Cortex of kidney (tissue), 1 donor: ENCODE measurements at places on chromosomes 6 and 20.

GRCh38 chr20:1808101-1808500 lies 87.1 kb upstream of the SIRPA start:
- no peak for DNase-seq

- no peak for DNase-seq
These were observed 37.5 kb upstream of the IER3 start for GRCh38 chr6:30781743-30782424.

DNA sequence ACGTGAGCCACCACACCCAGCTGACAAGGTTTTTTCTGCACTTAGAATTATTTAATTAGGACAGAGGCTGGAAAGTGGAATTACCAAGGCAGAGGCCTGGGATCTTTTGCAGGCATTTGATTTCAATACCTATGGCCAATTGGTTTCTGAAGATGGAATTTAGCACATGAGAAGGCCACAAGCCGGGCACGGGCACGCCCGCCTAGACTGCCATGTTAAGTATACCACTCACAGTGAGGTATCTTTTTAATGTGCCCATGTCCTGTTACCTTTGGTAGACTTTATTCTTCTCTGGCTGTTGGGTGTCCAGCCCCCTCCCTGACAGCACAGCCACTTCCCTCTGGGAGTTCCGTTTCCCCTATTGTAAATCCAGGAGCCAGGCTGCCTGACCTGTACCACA lies 18.0 kb upstream of the TAF8 start:
- DNase-seq = no peak

DNA sequence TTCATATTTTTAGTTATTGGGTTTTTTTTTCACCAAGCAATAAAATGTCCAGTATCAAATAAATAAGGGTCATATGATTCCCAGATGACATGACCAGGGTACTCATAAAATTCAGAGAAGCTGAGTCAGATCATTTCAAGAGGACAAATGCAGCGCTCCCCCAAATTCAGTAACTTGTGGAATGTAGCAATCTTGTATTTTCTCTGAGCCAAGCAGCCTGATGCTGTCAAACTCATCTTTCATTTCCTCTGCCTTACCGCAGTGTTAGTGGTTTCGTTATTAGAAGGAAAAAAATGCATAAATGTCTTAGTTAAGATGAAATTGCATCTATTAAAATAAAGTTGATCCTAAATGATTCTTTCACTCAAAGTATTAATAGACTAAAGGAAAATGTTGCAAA lies 57.8 kb upstream of the EDN1 start:
- no peak for DNase-seq

- DNase-seq = no peak
These were observed at the start of gene TAB2 for GRCh38 chr6:149317644-149318571. Gene TAB2, plus strand, starts transcription at chr6:149317712. Its CDS starts 52,286 bp downstream, at chr6:149369998.

- DNase-seq = no peak
These were observed 58.6 kb downstream of the PPP1R3G start for GRCh38 chr6:5143634-5144311.

GRCh38 chr6:30955367-30956042 lies 14.7 kb downstream of the MUCL3 start:
- no peak for DNase-seq

DNA sequence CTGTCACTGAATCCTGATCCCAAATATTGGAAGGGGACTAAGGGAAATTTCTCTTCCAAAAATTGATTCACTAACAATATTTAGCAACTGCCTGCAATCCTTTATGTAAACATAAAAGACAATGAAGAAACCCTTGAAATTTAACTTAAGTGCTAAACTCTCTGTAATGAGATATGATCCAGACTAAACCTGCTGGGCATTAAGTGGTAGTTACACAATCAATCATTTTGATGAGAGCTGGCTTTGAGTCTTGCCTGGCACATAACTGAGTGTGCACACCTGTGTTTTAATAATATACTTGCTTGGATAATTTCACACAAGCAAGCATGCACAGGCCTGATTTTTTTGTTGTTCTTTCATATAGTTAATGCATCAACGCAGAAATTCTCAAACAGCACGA lies 9.8 kb upstream of the ZFP64 start:
- no peak for DNase-seq

DNA sequence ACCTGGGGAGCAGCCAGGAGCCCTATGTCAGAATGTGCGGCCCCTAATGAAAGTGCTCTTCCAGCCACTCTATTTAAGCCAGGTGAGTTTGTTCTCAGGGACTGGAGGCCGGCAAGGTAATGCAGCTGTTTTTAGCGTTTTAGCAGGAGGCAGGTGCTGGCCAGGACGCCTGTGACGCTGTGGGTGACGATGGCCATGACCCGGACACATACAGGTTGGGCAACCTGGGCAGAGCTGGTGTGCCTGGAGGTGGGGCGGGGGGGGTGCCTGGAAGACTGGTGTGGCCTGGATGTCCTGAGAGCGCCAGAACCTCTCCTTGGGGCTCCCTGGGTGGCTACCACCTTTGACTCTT lies 51.7 kb downstream of the RBM38 start:
- DNase-seq = no peak

- DNase-seq = no peak
These were observed 45.9 kb upstream of the FRMD1 start for GRCh38 chr6:168124921-168125320.

DNA sequence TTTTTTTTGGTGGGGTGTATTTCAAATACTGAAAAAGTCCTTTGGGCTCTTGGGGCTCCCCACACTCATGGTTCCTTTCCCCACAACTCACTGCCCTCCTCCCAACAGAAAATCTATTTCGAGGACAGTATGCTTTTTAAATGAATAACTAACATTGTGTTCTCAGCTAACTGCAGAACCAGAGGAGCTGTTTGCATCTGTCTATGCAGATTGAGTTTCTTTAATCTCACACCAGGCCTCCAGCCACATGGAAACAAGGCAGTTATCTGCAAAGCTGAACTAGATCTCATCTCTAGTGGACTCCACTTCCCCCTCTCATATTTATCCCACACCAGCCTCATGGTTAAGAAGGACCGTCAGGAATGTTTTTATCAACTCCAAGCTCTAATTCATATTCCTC lies 955.1 kb downstream of the KIF16B start:
- DNase-seq = no peak

- no peak for DNase-seq
These were observed 27.6 kb downstream of the VTA1 start for GRCh38 chr6:142174703-142175102.

DNA sequence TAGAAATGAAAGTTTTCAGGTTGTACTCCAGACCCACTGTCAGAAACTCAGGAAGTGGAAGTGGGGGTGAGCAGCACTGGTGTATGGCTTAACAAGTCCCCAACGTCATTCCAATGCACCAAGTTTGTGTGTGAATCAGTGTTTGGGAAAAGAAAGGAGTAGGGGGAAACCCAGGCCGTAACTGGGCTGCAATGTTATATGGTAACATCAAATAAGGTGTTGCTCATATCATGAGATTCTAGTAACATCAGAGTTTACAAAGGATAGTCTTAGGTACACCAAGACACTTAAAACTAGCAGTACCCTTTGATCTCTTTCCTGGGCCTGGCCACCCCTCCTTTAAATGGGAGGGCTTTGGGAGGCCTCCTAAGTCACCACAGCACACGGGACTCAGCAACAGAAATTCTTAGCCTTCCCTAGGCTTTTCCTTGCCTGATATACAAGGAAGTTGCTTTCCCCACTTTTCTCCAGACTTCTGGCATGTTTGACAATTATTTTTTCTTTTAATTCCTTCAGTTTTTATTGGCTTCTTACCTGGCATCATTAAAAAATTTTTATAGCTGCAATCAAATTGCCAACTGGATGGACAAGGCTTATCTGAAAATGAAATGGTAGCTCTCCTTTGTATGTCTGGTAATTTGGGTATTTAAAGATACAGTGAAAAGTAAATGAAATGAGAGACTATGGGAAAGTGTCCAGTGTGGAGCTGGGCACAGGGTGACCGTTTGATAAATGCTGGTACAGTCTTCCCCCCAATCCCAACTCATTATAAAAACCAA lies 15.1 kb downstream of the E2F3 start:
- no peak for DNase-seq

GRCh38 chr6:157152556-157152955 lies 170.8 kb downstream of the TMEM242 start:
- no peak for DNase-seq

DNA sequence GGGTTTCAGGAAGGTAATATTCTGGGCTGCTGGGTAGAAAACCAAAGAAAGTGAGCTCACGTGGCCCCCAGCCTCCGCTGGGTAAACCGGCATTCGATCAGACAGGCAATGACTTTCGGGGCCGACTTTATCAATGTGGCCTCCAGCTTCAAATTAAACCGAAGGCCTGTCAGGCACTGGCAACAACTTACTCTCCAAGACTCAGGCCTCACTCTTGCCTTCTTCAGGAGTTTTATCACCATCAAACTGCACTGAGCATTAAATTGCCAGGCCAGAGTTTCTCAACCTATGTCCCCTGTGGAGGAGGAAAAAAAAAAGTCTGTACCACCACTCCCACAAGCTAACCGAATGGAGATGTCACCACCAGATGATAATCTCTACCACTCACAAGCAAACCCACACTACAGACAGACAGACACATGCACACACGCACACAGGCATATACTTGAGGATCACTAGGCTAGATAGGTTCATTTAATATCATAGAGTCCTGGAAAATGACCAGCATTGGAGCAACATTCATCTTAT lies 1.1 kb upstream of the MBOAT1 start:
- DNase-seq = no peak
